ENCODE measurements at places on chromosomes 1 and 21.

DNA sequence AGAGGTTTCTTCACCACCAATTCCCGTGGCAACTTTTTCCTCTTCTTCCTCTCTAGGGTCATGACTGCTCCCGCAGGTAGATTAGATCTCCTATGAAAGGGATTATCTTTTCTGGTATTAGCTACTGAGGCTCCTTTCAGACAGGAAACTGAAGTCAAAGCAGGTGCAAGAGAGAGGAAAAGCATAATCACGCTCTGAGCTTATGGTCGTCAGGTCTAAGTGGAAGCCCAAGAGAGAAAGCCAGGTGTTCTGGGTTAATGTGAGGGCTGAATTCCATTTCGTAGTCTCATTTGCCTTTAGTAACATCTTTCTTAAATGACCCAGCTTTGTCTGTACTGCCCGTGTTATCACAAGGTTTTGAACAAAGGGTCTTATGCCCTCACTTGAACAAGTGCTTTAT lies 8.3 kb upstream of the MAP3K21 start:
- DNase-seq, result no peak

GRCh38 chr1:6785318-6785727 lies at the start of gene CAMTA1:
Gene CAMTA1, plus strand, starts transcription at chr1:6785454. Its CDS starts 77 bp downstream, at chr1:6785531.
- no peak for DNase-seq

- no peak for DNase-seq
Measured at GRCh38 chr1:230155021-230155420, 88.0 kb downstream of the GALNT2 start.

DNA sequence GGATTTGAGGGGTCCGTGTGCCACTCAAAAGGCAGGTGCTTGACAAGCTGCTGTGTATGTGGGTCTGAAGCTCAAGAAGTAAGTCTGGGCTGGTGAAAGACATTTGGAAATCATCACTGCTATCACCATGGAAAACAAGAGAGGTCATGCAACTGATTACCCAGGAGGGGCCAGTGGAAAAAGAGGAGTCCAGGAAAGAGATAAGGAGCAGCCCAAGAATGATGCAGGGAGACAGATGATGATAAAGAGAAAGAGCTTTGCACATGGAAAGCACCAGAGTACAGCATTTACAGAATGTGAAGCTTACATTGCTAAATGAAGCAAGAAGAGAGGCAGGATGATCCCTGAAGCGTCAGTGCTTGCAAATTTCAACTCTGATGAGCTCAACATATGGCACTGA lies 203.2 kb downstream of the SETD4 start:
- DNase-seq, result no peak

- no peak for DNase-seq
Measured at GRCh38 chr1:154983776-154984466, 777 bp downstream of the FLAD1 start.

DNA sequence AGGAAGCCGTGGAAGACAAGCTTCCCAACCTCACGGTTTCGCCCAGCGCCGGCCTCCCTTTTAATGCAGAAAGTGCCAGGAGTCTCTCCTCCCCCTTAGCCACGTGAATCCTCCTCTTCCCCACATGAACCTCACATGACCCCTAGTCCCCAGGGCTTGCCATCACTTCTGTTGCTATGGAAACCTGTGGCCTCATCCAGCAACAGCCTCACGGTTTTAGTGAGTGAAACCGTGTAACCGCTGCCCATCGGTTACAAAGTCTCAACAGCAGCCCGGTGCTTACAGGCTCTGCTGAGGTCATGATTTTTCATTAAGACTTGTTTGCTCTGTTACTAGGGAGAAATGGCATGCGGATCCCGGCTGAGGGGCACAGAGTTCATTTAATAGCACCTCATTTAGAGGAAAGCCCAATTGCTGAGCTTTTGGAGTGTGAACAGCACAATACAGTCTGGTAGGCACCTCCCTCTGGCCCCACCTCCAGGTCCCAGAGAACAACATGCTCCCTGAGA lies 143.2 kb upstream of the BACE2 start:
- no peak for DNase-seq

DNA sequence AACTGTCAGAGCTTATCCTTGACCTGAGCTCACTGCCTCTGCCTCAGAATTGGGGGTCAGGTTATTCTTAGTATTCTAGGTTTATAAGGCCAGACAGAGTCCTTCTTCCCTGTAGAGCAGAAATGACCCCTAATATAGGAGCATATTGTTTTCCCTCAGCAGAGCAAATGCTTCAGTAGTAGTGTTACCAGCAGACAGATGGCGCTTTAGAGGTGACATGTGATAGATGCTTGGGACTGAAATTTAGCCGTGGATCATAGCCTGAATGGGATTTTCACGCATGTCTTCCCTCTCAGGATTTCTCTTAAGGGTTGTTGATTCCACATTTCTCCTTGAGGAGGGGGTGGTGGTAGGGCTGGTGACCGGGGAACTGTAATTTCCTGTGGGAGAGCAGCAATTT lies 24.5 kb downstream of the ADARB1 start:
- DNase-seq, result no peak

DNA sequence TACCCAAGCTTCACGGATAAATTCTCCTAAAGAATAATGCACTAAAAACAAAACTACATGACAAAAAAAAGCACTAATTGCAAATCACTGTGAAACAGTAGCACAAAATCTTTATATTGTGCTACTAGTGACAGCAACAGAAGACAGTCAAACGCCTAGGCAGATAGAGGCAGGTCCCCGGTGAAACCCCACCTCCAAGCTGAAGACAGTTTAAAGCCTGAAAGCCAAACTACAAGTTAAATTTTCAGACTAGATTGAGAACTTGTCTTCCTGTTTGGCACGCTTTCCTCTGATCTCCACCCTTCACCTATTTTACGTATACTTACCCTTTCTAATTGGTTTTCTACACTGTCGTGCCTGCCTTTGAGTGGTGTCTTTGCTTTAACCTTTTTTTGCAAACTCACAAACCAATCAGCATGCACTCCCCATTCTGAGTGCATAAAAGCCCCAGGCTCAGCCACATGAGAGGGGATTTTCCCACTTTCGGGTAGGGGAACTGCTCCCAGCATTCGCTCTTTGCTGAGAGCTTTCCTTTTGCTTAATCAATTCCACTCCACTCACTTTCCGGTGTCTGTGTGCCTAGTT lies 3.6 kb upstream of the BACH1 start:
- DNase-seq, result no peak

- DNase-seq, result no peak
Measured at GRCh38 chr1:4944072-4944471, 289.7 kb downstream of the AJAP1 start.

- no peak for DNase-seq
Measured at GRCh38 chr1:8247811-8248436, 70.0 kb upstream of the SLC45A1 start.

- no peak for DNase-seq
Measured at GRCh38 chr1:3928586-3928985, 28.5 kb upstream of the C1orf174 start.

DNA sequence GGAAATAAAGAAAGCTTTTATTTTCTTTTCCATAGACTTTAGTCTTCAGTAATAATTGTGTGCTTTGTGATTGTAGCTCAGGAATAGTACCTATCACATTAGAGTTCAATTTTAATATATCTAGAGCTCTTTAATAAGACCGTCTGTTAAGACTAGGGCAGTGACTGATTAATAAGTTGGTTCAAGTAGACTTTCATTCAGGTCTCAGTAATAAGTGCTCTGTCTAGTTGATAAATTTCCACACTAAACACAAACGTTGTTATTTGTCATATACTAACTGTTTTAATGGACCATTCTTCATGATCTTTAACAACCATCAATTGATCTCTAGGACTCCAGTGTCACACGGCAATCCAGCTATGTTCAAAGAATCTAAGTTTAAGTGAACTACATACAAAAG lies 474.5 kb upstream of the ADGRL2 start:
- DNase-seq, result no peak

Data from Peyer's patch (tissue), 4 donors.